HT1080 (cell line): ENCODE measurements at places on chromosomes 5 and 9. TPM values are rescaled to one million over a fixed set of nuclear protein-coding genes. Genes with fewer than 3 reads are reported as not detected.

DNA sequence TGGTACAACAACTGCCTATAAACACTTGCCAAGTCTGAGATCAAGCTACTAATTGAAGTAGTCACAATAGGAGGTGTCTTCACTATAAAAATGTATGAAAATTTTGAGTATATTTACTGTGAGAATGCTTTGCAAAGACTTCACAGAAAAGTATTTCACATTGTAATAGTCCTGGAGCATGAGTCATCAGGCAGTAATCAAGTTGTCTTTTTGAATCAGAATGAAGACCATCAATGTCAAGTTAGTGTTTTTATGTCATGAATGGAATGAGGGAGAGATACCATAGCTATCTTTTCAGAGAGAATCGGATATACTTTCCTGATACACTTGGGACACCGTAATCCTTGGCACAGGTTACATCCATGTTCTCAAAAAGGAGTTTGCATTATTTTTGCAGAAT is 466.9 kb upstream of the ARRDC3 start:
- DNase-seq = no peak

- no peak for DNase-seq
These were observed 497 bp downstream of the NSA2 start for GRCh38 chr5:74767579-74767913.

DNA sequence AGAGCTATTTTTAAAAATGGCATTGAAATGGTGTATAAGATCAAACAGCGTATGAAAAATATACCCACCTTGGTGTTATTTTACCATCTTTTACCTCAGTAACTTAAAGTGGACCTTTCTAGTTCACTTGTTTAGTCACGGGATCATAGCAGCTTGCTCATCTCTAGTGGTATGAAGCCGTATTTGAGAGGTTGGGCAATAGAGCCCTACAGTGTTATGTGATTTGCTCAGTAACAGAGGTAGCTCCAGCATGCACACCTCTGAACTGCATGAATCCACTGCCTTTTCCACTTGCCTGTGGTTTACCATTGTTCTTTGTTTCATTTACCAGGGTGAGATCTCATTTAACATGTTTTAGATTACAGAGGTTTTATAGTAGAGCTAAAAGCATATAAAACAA is 134.4 kb downstream of the ATG10 start:
- DNase-seq = no peak

DNA sequence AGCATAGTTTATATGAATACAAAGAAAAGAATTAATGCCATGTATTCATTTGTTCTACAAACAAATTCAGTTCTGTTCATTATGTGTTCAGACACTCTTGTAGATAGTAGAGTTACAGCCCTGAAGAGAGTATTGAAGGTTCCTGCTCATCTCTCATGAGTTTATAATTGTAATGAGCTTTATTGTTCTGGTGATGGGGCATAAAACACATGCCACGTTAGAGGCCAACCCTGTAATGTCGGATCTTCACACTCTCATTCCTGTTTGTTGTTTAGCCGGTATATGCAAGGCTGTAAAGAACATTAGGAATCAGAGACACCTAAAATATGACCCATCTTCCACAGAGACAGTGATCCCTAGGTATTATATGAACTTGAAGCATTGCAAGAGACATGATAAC is 214.5 kb downstream of the VPS13A start:
- no peak for DNase-seq

- peak; percentile 52 for DNase-seq
These were observed 16.7 kb downstream of the ERAP1 start for GRCh38 chr5:96790961-96791504.

GRCh38 chr9:108439947-108440346 is 415.8 kb downstream of the ACTL7B start:
- peak; percentile 50 for DNase-seq

DNA sequence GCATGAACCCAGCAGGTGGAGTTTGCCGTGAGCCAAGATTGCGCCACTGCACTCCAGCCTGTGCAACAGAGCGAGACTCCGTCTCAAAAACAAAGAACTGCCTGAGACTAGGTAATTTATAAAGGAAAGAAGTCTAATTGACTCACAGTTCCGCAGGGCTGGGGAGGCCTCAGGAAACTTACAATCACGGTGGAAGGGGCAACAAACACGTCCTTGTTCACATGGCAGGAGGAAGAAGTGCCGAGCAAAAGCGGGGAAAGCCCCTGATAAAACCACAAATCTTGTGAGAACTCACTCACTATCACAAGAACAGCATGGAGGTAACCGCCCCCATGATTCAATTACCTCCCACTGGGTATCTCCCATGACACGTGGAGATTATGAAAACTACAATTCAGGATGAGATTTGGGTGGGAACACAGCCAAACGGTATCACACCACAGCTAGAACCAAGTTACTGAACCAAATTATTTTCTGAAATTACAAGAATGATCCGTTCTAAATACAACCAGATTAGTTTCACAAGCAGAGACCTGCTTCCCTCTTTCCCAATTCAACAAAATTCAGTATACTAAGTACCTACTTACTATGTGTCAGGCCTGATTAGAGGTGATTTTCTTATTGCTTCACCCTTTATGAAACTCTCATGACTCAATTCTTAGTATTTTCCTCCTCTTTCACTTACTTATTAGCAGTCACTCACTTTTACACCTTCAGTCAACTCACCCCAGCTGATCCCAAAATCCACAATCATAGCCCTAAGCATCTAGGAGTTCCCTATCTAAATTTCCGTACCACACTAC is 8.4 kb downstream of the UBTD2 start:
- DNase-seq = peak; percentile 57

- DNase-seq = no peak
These were observed 38.4 kb downstream of the PRKACG start for GRCh38 chr9:68975365-68976043.

- no peak for DNase-seq
These were observed 1.4 kb downstream of the IRF1 start for GRCh38 chr5:132489051-132489770.

DNA sequence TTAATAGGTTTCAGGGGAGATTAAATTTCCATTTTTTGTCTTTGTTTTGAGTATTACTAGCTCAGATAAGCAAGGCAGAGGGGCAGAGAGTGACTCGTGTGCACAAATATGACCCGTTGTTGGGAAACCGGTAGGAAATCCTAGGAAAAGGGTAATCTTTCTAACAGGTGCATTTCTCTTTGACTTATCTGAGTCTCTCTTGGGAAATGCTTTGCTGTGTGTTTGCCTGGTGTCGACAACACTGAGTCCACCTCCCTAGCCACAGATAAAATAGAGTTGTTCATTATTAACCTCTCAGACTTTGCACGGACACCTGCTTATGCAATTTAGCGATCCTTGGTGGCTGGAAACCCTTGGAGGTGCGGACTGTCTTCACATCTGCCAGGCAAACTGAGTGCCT is 164.2 kb downstream of the FGF1 start:
- no peak for DNase-seq

DNA sequence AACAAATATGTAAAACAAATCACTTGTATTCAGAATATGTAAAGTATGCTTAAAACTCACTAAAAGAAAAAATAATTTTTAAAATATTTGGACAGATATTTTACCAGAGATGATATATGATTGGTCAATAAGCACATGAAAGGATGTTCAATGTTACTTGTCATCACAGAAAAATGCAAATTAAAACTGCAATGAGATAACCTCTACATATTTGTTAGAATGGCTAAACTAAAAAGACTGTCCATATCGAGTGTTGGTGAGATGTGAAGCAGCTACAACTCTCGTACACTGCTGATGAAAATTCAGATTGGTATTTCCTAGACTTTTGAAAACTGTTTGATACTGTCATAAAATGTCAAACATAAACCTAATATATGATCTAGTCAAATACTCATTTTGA is 685.1 kb downstream of the DTWD2 start:
- no peak for DNase-seq

DNA sequence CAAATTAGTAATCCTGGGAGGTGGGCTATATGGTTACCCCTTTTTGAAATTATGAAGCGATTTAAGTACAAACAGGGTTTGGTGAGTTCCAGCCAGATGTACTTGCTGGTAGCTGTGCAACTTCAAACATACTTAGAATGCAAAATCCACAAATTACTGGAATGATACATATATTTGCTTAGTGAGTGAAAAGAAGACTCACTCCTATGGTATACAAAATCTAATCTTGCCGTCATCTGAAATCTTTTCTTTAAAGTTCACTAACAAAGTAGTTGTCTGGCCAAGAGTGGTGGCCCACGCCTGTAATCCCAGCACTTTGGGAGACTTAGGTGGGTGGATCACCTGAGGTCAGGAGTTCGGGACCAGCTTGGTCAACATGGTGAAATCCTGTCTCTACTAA is 64.9 kb upstream of the TJP2 start:
- no peak for DNase-seq

DNA sequence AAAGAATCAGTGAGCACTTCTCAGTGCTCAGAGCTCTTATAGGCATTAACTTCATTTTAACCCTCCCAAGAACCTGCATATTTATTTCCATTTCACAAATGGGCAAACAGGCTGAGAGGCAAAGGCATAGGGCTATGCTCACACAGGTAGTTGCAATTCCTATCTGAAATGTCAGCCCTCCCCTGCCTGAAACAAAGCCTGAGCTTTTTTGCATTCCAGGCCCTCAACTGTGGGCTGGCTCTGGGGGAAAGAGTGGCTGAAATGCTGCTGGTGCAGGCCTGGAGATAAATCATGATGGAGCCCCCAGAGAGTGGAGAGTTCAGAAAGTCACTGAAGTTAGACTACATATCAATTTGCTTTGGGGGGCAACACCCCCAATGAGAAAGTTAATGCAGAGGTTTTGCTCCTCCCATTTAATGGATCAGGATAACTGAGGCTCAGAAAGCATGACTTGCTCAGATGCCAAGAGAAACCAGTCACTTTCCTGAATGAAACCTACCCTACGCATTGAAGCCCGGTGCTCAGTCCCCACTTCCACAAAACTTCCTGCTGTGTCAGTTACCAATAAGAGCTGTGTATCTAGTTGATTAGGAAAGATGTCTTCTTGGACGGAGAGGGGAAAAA is 5.6 kb downstream of the DRD1 start:
- DNase-seq = no peak

- no peak for DNase-seq
These were observed 63.4 kb downstream of the TRIM32 start for GRCh38 chr9:116750510-116750909.

DNA sequence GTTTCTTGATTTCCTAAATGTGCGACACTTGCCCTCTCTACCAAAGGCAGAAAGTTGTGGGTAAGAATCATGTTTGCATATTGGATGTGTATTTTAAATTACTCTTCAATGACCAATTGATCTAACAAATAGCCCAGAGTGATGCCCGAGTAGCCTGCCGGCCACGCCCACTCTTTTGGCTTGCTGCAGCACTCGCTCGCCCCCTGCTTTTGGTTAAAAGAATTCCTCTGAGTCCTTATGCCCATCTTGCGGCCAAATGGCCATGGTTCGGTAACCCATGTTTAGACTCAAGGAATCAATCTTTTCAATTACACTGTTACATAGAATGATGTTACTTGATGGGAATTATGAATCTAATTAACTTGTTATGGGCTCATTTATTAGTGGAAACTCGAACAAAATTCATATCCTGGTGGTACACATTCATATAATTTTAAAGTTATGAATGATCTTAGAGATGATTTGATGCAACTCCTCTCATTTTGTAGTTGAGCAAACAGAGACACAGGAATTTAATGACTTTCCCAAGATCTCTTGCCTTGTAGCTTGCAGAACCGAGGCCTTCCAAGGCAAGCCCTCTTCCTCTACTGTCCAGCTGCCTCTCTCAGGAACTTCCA is 36.5 kb downstream of the PPIC start:
- DNase-seq = peak; percentile 25

GRCh38 chr9:136091582-136092352 is 3.3 kb downstream of the NACC2 start:
- no peak for DNase-seq

DNA sequence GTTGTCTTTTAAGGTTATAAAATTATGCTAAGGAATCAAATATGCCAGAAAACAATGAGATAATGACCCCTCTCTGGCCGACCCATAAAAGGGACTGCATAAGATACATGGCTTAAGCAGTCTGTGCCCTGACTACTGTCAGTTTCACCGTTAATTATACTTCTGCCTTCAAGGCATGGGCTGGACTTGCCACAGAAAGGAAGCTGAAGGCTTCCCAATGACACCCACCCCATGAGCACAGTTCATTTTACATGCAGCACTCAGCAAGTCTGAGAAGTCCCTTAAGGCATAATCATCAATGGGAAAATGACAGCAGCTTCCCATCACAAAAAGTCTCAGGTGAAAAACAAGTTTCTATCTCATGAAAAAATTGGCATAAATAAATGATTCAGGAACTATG is 175.6 kb downstream of the GLIS3 start:
- DNase-seq = no peak

GRCh38 chr9:92954049-92954861 is 6.9 kb downstream of the FGD3 start:
- DNase-seq = peak; percentile 91

- DNase-seq = no peak
These were observed 504 bp upstream of the ZNF618 start for GRCh38 chr9:113875459-113876150.

DNA sequence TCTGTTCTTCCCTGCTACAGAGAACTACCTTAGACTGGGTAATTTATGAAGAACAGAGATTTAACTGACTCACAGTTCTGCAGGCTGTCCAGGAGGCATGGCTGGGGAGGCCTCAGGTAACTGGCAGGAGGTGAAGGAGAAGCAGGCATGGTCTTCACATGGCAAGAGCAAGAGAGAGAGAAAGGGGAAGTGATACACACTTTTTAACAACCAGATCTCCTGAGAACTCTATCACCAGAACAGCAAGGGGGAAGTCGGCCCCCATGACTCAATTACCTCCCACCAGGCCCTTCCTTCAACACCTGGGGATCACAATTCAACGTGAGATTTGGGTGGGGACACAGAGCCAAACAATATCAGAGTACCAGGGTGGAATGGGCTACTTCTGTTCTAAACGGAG is 766.8 kb downstream of the TLE1 start:
- no peak for DNase-seq

DNA sequence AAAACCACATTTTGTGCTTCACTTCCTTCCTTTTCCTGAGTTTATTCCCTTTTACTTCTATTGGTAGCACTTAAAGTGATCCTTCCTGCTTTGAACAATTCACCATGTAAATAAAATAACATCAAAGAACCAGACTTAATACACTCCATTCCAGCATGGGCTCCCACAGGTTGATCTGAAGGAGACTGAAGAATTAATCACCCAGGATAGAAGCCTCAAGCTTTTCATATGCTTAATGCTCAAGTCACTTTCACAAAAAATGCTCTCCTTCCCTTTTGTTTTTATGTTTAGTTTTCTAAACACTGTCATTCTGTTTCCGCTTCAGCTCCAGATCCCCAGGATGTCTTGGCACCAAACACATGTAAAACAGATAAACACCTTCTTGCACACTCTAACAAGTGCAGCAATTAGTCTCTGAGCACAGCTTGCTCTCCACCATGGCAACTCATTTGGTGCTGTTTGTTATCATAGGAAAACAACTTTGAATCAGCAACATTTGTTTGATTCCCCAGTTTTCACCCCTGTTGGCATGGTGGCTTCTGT is 37.0 kb downstream of the DMRTA1 start:
- DNase-seq = no peak

TTF1 gene
- 18.1 and 20.4 TPM in 2 replicates for total RNA-seq

AHRR gene
- 2.1 and 2.4 TPM in 2 replicates for total RNA-seq

FOXD4 gene
- total RNA-seq = 1.1 and 1.2 TPM in 2 replicates

BSPRY gene
- total RNA-seq = not detected in 2 replicates

LHX3 gene
- not detected in 2 replicates for total RNA-seq

SIGMAR1 gene
- total RNA-seq = 142 and 178 TPM in 2 replicates

FBN2 gene
- 12.8 and 14.0 TPM in 2 replicates for total RNA-seq

HCN1 gene
- not detected in 2 replicates for total RNA-seq

SLC27A6 gene
- total RNA-seq = 0.26 and 0.27 TPM in 2 replicates

ASPN gene
- not detected in 2 replicates for total RNA-seq
